ENCODE measurements at places on chromosomes 7 and 10.

DNA sequence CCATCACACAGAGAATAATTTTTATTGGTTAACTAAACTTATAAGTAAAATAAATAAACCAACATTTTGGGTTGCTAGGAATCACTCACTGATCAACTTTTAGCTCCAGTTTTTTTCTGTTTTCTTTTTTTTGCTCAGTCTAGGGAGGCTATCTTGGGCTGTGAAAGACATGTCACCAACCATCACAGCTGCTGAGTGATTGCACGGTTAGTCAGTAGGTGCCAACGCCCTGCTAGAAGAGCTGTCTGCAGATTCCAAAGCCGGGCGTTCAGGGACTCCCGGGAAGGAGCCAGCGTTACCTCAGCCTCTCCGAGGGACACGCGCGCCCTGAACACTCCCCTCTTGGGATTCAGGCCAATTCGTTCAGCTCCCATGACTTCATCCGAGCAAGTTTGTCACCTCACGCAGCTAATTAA is 604 bp upstream of the STAM start:
- no peak for DNase-seq

DNA sequence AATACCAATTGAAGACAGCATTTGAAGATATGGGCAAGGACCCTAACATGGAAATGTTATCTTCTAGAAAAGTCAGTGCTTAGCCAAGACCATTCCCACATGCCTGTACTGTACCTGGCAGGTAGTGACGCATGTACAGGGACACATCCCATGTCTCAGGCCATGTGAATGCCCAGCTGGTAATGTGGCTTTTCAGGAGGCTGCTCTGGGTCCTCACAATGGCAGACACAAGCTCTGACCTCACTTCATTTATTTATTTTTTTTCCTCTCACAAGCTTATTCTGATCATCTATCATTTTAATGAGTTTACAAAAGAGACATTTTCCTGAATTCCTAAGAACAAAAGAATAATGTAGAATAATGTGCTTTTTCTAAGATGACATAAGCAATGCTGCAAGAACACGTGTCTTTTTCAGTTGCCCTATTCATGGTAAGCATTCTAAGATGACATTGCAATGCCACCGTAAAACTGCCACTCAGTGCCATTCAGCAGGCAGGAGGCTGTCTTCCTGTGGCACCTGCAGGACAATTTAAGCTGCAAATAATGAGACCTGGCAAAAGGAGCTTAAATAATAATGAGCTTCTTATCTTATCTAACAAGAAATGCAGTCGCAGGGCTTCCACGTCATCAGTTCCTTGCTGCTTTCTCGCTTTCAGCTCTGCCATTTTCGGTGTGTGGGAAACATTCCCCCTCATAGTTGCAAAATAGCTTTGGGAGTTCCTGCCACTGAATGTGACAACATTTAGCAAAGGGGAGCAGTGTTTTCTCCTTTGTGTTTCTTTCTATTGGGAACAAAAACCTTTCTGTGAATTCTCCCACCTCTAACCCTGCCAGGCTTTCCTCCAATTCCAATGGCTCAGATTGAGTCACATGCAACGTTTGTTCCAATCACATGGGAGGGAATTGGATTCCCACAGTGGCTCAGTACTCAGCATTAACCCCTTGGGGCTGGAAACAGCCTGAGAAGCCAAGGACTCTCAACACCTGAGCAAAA is 113.0 kb downstream of the SEC23IP start:
- DNase-seq = no peak

GRCh38 chr10:122368502-122369254 is 5.8 kb upstream of the PLEKHA1 start:
- no peak for DNase-seq

GRCh38 chr10:100725869-100726426 is 19.4 kb upstream of the PAX2 start:
- no peak for DNase-seq

DNA sequence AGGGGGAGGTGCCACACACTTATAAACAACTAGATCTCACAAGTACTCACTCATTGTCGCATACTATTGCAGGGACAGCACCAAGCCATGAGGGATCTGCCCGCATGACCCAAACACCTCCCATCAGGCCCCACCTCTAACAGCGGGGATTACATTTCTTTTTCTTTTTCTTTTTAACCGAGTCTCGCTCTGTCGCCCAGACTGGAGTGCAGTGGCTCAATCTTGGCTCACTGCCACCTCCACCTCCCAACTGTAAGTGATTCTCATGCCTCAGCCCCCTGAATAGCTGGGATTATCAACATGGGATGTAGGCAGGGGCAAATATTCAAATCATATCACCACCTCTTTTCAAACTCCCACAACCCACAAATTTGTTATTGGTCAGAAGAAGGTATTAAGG is 76.7 kb downstream of the SKAP2 start:
- DNase-seq = no peak

GRCh38 chr10:12412666-12413368 is 63.5 kb downstream of the CAMK1D start:
- DNase-seq = no peak

DNA sequence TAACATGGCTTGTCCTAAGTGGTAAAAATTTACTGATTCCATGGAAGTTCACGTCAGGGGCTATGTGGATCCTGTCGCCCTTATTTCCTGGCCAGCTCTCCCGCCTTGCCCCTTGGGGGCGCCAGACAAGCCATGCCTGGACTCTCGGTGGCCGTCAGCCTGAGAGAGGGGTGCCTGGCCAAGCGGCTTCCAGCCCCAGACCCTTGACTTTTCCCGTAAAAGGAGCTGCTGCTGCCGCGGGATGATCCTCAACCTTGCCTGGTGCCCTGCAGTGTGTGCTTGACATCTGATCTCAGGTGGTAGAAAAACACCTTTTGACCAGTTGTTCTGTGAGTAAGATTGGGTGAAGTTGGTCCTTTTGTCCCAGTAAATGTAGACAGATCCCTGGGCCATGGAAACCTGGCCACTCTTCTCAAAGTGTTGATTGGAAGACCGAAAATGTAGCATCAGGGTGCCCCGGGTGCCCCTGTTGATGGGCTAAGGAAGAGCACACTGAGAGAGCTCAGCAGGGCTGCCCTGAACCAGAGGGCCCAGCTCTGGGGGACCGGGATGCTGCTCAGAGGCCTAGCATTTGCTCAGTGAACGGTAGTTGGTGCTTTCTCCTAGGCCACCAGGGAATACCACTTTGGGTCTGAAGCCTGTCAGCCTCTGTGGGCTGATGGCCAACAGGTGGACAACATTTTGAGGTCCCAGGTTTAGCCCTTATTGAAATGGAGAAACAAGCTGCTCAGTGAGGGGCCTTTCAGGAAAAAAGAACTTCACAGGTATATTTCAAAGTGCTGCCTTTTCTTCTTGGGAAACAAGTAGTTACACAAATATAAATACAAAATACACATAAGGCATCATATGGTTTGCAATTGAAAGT is 162.5 kb downstream of the LRMDA start:
- no peak for DNase-seq

DNA sequence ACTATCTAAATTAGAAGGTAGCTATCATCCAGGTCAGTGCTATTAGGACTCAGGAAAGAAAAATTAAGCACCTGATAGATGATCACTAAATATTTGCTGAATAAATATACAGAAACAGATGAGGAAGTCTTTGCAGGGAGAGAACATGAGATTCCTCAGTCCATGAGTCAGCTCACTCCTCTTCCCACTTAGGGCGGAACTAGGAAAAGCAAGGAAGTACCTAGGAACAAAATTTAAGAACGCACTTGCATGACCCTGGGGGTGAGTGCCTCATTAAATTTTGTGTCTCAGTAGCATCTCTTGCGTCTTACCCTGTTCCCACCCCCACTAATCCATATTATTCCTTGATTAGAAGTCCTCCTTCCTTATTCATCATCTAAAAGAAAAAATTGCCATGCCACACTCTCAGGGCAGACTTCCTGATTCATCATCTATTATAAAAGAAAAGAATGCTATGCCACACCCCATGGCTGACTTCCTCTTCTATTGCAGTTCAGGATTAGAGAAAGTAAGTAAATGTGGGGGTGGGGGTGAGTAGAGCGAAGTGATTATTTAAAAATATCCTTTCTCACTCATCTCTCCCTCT is 208.8 kb downstream of the THSD7A start:
- DNase-seq = no peak

- no peak for DNase-seq
Measured at GRCh38 chr10:15624401-15625196, 95.1 kb downstream of the ITGA8 start.

DNA sequence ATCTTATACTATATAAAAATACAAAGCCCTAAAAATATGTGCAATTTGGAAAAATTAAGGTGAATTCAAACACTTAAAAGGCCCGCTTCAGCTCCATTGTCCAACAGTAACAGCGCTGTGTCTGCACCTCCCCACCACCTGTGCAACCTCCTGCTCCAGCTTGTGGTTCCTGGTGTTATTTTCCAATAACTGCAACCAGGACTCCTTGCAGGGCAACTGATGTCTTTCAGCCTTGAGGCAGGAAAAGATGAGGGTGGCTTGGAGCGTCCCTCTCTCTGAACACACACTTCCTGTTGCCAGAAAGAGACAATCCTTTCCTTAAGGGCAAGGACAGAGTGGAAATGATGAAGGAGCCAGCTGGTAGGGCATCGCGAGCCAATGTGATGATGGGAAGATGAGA is 336.0 kb downstream of the GLRX3 start:
- DNase-seq = no peak

GRCh38 chr7:95715274-95715673 is 57.1 kb upstream of the DYNC1I1 start:
- DNase-seq = no peak

- DNase-seq = no peak
Measured at GRCh38 chr10:53111529-53111928, 338.9 kb upstream of the MBL2 start.

- DNase-seq = no peak
Measured at GRCh38 chr10:127649642-127650041, 87.3 kb upstream of the FOXI2 start.

DNA sequence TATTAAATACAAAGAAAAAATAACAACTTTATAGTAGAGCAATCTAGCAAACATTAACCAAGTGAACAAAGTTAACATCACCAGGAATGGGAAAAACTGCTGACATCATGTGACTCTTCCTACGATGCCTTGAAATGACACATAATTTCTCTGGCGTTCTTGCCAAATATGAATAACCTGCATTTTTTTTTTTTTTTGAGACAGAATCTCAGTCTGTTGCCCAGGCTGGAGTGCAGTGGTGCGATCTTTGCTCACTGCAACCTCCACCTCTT is 126.5 kb upstream of the VKORC1L1 start:
- no peak for DNase-seq

- DNase-seq = no peak
Measured at GRCh38 chr7:137873979-137874777, 27.4 kb upstream of the DGKI start.

DNA sequence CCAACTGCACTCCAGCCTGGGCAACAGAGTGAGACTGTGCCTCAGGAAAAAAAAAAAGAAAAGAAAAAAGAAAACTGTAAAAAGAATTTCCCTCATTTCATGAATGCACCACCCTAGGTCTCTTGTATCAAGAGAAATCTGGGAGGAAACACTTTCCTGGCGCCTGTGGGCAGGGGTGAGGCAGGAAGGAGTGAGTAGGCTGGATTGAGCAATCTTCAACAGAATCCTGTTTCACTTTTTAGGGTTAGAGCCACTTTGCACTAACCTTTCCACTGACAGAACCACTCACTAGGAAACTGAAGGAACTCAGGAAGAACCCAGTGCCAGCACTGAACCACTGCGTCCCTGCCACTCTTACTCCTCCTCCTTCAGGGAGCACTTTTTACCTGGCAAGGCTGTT is 282.1 kb downstream of the CCDC3 start:
- DNase-seq = no peak

GRCh38 chr10:22379059-22379458 is 33.8 kb downstream of the SPAG6 start:
- DNase-seq = no peak

DNA sequence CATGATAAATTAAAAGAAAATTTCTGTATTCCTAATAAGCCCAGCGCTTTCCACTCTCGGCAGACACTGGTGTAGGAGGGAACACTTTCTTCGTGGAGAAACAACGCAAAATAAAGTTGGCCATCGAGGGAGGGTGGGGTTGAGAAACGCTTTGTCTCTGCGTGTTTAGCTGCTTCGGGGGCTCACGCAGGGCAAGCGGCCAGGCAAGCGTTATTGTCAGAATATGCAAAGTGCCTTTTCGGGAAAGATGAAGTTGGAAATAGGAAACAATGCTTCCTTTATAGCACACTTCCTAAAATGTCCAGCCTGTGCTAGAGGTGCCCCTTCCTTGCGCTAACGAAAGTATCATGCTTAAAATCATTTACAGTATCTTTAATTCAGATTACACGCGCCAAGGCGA is 1.9 kb upstream of the EBF3 start:
- DNase-seq = no peak

GRCh38 chr7:156780724-156781455 is 112.1 kb downstream of the LMBR1 start:
- no peak for DNase-seq

- DNase-seq = no peak
Measured at GRCh38 chr10:75611172-75611992, 180.0 kb downstream of the LRMDA start.

DNA sequence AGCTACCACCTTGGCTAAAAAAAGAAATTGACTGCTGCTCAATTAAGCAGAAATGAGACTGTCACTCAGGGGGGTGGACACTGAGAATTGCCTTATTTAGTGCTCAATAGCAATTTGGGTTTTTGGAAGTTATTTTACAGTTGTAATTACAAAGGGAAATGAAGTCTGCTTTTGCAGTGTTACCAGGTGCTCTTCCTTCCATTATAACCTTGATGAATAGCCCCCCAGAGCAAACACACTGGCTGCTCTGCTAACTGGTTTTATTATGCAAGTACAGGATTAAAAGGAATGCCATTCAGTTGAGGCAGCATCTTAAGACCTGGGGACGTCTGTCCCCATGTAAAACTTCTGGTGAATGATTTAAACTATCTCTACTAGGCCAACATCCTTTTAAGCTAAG is 191.0 kb downstream of the EVX1 start:
- DNase-seq = no peak

DNA sequence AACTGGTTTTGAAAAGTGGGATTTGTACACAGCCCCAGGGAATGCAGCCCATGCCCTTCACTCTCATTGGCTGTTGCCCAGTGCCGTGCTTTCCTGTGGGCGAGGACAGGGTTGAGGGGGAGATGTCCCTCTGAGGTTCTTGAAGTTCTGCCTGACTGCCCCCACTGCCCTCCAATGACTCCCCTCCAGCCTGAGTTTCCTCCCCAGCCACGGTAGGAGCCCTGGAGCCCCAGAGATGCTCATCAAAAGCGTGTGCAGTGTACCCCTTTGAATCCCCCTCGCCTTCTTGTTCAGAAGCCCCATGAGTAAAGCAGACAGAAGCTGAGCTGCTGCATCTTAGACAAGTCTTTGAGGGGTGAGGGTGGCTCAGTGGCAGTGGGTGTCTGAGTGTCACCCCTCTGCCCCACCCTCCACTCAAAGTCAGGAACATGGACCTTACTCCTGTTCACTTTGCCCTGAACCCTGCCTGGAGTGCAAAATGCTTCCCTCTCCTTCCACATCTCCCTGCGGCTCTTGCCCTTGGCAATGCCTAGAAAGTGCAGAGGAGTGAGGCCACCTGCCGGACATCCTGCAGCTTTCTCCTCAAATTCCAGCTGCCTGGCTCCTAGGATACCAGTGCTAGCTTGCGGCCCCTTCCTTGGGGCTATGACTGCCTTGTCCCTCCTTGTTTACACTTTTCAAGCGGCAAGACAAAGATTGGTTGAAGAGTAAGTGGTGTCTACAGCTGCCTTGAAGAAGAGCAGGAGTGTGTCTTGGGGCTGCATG is 19.9 kb downstream of the FAM241B start:
- no peak for DNase-seq

Measured in activated CD4-positive, CD25-positive, alpha-beta regulatory T cell treated with anti-CD3 and anti-CD28 coated beads, Interleukin-2, amount 50 U/mL, for 16 hours (primary cell).